GM23248 (cell line): ENCODE measurements at places on chromosomes 5 and 9.

GRCh38 chr9:79705704-79706103 lies 133.9 kb downstream of the TLE4 start:
- DNase-seq: no peak

- peak; percentile 53 for DNase-seq
Measured at GRCh38 chr5:151153766-151154272, 3.8 kb downstream of the ANXA6 start.

- DNase-seq: peak; percentile 19
Measured at GRCh38 chr5:5026409-5026785, 113.7 kb upstream of the ADAMTS16 start.

DNA sequence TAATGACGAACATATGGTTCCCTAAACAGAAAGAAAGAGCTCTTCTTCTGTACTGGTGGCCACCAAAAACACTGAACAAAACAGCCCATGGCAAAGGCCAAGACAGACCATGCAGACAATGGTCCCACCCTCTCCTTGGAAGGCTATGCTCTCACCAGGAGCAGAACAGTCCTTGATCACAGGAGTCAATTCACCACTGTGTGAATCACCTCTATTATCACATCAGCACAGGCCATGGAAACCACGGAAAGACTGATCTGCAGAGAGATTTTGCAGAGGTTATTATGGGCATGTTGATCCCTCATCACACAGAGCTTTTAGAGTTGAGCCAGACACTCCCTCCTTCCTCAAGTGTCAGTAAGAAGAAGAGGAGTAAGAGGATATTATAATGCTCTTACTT lies 134.0 kb upstream of the RASEF start:
- no peak for DNase-seq

GRCh38 chr5:22793463-22793862 lies 59.7 kb downstream of the CDH12 start:
- DNase-seq: no peak

- peak; percentile 47 for DNase-seq
Measured at GRCh38 chr9:131045300-131046092, 36.5 kb downstream of the LAMC3 start.

- no peak for DNase-seq
Measured at GRCh38 chr5:160846642-160847041, 5.4 kb downstream of the ATP10B start.

- peak; percentile 88 for DNase-seq
Measured at GRCh38 chr5:141420855-141421488, at the start of gene PCDHGA11. Gene PCDHGA11 (plus strand): TSS chr5:141421051. CDS start chr5:141421228, 177 bp downstream.

GRCh38 chr5:19462019-19462418 lies 526.0 kb downstream of the CDH18 start:
- DNase-seq: no peak
